ENCODE measurements at places on chromosomes 4 and X.

DNA sequence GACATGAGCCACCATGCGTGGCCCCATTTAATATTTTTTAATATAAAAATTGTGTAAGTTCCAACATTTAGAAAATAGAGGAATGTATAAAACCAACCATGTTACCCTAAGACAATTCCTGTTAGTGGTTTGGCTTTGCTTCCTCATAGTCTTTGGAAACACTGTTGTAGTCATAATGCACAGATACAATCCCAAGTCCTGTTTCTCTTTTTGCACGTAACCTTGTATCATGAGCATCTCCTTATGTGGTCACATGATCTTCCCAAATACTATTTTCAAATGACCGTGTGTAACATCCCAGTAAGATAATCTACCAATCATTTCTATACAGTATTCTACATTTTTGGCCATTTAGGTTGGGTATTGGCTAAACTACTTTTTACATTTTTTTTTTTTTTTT is 13.9 kb upstream of the RHOH start:
- DNase-seq: no peak

GRCh38 chrX:40062525-40063155 is 35.1 kb downstream of the BCOR start:
- DNase-seq: no peak

GRCh38 chr4:81455897-81456296 is 15.8 kb downstream of the RASGEF1B start:
- DNase-seq: no peak

- no peak for DNase-seq
Observed at GRCh38 chr4:7624396-7624980, 189.8 kb upstream of the PSAPL1 start.

DNA sequence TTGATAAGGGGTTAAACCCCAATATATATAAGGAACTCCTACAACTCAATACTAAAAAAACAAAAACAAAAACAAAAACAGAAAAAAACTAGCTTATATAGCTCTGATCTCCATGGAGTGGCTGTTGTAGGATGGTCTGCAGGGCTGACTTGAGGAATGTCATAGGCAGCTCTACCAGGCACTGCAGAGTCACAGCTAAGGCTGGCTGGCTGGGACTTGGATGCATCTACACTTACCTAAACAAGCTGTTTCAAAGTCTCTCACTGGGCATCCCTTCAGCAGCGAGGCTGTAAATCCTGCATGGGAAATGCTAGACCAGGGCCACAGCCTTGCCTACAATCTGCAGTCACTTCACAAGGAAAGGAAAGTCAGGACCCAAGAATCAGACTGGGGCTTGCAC is 61.3 kb downstream of the HOPX start:
- DNase-seq: no peak

- DNase-seq: no peak
Observed at GRCh38 chr4:10172278-10172921, 55.8 kb upstream of the WDR1 start.

DNA sequence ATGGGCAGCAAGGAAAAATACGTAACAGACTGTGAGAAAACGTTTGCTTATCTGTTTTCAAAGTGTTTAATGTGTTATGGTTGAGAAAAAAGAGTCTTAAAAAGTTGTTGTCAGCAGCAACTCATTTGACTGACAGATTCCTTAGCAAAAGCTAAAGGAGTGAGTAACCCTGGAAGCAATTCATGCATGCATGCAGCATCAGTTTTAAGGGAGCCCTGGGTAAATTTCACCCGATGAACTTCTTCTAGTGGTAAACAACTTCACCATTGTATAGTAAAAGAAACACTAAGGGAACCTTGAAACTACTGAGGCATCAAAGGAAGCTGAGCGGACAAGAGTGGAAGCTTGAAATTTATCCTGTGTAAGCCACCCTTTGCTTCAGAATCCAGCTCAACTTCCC is 583.2 kb upstream of the INTU start:
- no peak for DNase-seq

- DNase-seq: no peak
Observed at GRCh38 chr4:30863021-30863420, 142.9 kb downstream of the PCDH7 start.

DNA sequence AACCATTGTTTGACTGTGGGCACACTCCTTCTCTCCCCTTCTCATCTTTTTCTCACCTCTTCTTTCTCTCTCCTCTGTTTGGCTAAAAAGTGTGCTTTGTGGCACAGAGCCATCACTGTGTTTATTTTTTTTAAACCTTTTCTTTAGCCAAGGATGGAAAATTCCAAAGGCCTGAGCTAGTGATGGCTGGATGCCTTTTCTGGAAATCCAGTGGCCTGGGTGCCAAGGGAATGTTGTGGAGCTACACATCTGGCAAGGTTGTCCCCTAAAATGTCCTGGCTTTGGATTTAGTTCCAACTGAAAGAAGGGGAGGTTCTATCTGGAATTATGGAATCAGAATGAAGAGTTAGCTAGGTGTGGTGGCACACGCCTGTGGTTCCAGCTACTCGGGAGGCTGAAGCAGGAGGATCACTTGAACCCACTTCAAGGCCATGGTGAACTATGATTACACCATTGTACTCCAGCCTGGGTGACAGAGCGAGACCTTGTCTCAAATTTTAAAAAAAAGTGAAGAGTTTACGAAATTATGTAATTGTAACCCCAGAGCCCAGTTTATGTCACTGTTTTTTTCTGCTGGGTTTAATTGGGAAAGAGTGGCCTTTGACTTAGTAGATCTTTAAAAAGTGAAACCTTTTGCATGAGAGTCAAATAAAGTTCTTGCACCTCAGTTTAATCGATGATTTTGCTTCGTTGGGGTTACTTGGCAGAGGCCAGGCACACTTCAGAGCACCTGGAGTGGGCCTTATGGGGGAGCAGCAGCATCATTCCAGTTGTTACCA is 17.7 kb downstream of the DOCK11 start:
- DNase-seq: no peak

- no peak for DNase-seq
Observed at GRCh38 chr4:183626168-183626567, 32.8 kb downstream of the RWDD4 start.

DNA sequence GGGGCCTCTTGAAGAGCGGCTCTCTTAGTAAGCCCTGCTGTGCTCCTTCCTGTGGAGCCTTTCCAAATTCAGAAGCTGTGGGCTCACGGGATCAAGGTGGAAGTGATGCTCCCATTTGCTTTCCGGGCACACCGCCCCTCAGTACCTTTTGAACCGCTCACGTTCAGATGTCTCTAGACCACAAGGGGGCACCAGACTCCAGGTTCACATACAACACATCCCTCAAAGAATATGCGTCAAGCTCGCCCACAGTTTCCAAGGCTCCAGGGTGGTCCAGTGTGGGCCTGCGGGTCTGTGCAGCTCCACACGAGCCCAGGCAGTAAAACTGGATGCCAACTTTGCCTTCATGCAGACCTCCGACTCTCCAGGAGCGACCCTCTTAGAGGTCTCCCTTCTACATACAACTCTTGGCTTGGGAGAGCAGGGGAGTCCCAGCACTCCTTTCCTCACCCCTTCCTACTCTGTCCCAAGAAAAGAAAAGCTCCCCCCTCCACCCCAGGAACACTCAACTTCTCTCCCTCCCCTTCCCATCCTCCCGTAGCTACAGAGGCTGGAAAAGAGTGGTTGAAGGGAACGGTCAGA is 11.0 kb downstream of the SUPT20HL1 start:
- DNase-seq: peak; percentile 66

DNA sequence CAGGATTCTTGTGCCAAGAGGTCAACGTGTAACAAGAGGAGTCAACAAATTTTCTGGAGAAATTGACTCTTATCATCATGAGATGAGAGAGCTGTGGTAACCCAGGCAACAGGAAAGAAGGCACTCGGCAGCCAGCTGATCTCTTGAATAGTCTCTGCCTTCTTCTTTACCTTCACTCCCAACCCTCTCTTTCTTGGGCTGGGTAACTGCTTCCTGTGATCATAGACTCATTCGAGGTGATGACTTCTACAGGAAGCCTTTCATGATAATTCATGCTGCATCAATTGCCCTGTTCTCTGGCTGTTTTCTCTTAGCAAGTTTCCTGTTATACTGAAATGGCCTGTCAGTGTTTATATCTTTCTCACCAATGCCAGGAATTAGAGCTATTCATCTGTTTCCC is 70.8 kb upstream of the FSTL5 start:
- no peak for DNase-seq

DNA sequence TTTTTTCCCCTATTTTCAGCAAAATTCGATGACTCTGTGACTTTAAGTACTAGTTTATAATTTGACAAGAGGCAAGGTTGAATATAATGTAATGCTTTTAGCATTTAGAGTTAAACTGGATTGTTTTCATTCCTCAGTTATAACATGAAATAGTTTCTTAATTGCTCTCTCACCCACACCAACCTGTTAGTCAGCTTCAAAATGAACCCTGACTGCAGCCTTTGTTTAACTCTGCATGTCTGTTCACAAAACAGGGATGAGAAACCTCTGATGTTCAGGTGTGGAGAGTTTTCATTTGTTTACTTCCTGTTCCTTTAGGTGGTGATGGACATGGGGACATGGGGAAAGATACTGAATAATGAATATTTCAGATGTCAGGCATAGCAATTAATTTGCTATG is 49.9 kb upstream of the MND1 start:
- no peak for DNase-seq

DNA sequence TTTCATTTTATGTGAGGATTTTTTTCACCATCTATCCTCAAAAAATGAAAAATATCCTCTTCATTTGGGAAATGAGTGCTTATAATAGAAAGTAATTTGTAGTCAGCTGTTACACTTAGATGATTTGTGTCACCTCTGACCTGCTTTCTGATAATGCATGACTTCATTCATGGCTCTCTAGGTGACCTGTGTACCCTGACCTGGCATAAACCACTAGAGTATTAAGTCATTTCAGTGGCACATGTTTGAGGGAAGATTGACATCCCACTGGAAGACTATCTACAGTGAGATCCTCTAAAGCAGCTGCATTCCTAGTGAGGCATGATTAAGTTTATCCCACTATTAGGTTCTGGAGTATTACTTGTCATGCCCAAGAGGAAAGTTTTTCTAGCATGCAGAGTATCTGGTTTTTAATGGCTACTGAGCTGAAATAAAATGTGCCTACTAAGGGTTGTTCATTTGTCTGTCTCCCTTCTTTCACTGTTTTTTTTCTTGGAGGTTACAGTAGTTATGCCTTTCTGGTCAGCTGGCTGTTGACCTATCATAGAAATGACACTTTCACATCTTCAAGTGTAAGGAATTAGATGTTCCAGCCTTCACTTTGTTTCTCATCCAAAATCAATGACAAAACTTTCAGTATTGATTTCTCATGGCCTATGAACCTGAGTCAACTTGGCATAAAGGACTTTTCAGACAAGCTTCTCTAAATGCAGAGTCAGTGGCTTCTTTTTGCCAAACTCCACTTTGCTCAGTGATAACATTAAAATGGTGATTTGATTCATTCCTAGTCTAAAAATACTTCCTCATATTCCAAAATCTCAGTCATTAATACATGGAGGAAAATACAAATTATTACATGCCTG is 33.1 kb downstream of the TET2 start:
- no peak for DNase-seq

GRCh38 chrX:23103546-23103945 is 103.8 kb downstream of the DDX53 start:
- DNase-seq: no peak

- no peak for DNase-seq
Observed at GRCh38 chrX:11351375-11352295, 58.4 kb downstream of the AMELX start.

- no peak for DNase-seq
Observed at GRCh38 chrX:17028356-17028755, 81.9 kb downstream of the REPS2 start.

DNA sequence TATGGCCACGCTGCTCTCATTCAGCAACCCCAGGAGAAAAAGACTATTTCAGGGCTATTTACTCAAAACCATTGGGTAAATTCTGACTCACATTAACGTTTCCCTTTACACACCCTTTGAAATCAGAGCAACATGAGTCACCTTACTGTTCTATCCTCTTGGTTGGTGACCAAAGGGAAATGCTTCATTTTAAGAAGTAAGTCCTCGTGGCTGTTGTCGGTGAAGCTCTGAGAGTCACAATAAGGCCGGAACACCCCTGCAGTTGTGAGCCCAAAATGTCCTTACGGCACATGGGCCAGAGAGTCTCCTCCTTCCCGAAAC is 56.3 kb upstream of the SPRY1 start:
- no peak for DNase-seq

GRCh38 chr4:11069581-11070211 is 359.0 kb downstream of the HS3ST1 start:
- no peak for DNase-seq

GRCh38 chrX:73182502-73183114 is 32.0 kb downstream of the NAP1L2 start:
- no peak for DNase-seq

GRCh38 chr4:15888515-15888914 is 50.0 kb downstream of the FGFBP1 start:
- DNase-seq: no peak

Data from activated CD4-positive, alpha-beta memory T cell treated with anti-CD3 and anti-CD28 coated beads for 36 hours (primary cell).